H9 (cell line): ENCODE measurements at places on chromosomes 12 and 14.

DNA sequence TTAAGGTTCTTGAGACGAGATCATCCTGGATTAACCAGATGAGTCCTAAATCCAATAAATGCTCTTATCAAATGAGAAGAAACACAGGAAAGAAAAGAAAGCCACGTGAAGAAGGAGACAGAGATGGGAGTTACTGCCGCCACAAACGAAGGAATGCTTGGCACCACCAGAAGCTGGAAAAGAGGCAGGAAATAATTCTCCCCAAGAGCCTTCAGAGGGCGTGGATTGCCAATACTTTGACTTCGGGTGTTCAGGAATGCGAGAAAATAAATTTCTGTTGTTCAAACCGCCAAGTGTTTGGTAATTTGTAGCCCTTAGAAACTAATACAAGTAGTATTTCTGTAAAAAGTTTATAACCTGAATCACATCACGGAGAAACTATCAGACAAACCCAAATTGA is 31.3 kb downstream of the ABCD2 start:
- no peak for DNase-seq

DNA sequence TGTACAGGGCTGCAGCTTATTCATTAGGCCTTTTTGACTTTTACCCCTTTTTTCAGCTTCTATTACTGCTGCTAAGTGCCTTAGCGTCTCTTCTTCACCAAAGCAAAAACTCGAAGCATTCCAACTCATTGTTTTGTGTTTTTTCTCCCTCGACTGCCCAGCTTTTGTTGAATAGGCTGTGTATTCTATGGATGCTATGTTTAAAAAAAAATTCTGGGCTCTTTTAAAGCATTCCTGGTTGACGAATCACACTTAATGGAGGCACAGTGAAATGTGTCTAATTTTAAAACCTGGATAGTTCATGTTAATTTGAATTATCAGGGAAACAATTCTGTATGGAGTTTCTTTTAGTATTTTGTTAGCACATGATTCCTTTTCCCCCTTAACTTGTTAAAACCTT is 29.7 kb downstream of the KTN1 start:
- DNase-seq, result no peak

GRCh38 chr12:87960566-87960965 is 68.6 kb downstream of the C12orf50 start:
- no peak for DNase-seq

GRCh38 chr14:60722357-60723115 is 1.6 kb downstream of the SIX4 start:
- peak; percentile 72 for DNase-seq

GRCh38 chr12:42468921-42469320 is 120.6 kb downstream of the PRICKLE1 start:
- DNase-seq, result no peak

DNA sequence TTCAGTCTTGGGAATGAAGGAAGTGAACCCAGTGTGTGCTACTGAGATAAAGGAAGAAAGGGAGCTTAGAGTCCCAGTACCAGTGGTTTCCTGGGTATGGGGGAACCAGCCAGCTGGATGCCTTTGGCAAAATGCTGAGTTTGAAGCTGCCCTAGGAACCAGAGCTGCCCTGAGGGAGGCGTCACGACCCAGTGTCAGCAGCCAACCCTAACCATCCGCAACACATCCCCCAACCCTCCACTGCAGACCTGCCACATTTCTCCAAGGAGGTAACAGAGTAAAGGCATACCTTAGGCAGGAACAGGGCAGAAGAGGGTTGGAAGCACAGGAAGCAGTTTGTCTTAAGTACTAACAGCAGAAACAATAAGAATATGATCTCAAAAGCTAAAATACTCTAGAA is 28.6 kb downstream of the PRDM4 start:
- DNase-seq, result peak; percentile 40

DNA sequence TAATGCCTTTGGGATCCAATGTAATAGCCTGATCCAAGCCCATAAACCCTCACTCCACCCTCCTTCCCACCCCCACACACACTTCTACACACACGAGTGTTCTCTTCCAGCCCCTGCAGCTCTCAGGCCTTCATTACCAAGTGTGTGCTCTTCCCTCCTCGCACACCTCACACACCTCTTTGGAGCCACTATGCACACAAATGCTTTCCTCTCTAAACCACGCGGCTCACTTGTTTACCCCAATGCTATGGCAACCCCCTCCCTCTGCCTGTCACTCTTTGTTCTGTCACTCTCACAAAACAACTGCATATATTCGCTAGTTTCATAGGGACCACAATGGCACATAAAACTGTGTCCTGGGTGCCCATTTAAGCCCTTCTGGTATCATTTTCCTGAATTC is 35.1 kb downstream of the PPP2R5E start:
- no peak for DNase-seq

DNA sequence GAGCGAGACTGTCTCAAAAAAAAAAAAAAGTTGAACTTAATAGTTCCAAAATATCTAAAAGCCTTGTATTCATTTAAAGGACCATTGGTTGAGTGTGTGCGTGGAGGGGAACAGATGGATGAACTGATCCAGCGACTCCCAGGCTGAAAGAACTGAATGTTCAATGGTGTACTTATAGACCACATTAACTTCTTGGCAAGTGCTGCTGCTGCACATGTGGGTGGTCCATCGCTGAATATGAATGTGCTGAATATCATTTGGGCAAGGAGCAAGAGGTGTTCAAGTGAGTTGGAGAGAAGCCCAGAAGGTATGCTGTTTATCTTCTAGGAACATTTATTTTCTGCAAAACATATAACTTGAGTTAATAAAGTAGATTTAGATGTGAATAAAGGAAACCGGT is 289.0 kb upstream of the RPL10L start:
- no peak for DNase-seq

- no peak for DNase-seq
Measured at GRCh38 chr12:127589541-127589940, 677.4 kb upstream of the TMEM132C start.

DNA sequence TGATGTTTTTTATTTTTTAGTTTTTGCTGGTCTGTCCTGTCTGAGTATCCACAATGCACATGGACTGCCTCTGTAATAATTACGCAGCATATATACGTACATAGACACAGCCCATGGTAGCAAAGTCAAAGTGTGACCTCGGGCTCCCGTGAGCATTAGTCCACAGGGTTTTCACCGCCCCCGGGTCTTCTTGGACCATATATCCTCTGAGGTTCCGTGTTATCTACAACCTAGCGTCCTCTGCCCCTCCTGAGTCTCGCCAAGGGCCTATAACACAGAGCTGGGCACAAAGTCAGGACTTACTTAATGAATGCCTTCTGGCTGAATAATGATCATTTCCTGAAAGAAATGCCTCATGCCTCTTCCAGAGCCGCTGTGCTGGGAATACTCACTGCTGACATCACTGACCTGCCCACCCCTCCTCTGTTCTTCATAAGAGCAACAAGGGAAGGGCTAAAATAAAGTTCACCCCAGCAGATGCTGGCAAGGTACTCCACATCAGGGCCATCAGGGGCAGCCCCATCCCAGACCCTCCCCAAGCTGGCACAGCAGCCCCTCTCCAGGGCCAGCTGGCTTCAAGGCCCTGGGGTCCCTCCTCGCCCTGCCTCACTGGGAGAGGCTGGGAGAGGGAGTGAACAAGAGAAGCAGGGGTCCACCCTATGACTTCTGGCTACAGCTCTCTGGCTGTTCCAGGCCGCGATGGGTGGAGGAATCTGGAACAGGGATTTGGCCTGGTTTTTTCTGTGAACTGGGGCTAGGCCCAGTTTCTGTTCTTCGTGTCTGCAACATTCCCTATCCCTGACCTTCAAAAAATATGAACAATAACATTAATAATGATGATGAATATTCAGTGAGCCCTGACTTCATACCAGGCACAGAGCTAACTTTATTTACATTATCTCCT is 7.9 kb downstream of the HDAC7 start:
- no peak for DNase-seq

DNA sequence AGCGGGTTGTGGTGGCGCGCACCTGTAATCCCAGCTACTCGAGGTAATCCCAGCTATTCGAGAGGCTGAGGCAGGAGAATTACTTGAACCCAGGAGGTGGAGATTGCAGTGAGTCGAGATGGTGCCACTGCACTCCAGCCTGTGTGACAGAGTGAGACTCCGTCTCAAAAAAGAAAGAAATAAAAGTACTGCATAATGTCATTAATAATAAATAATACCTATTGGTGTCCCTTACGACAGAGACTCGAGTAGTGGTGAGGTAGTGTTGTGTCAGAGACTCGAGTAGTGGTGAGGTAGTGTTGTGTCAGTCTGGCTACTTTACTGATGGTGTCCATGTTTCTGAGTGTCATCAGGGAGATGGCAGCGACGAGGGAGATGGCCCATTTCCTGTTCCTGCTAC is 1.3 kb downstream of the GLS2 start:
- no peak for DNase-seq

GRCh38 chr12:123127182-123127495 is 23.8 kb downstream of the PITPNM2 start:
- DNase-seq, result no peak

DNA sequence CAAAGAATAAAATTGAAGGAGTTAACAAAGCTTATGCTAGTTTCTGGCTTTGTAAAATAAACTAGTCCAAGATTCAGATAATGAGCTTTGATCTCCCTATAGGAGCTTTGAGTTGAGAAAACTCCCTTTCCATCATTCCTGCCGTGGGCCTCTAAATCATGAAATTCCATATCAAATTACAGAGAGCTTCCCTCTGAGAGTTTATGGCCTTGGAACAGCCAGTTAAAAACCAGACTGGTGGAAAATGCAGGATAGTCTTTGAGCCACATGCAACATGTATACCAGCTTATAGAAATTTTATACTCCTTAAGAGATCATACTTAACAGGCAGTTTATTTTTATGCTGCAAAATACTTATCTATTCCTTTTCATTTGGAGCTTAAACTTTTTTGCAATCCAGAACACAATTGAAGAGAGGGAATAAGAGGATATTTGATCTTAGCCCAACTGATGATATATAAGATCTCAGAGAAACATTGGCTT is 175.8 kb upstream of the ATP2B1 start:
- DNase-seq, result no peak

GRCh38 chr12:92218394-92219077 is 72.9 kb upstream of the BTG1 start:
- no peak for DNase-seq

DNA sequence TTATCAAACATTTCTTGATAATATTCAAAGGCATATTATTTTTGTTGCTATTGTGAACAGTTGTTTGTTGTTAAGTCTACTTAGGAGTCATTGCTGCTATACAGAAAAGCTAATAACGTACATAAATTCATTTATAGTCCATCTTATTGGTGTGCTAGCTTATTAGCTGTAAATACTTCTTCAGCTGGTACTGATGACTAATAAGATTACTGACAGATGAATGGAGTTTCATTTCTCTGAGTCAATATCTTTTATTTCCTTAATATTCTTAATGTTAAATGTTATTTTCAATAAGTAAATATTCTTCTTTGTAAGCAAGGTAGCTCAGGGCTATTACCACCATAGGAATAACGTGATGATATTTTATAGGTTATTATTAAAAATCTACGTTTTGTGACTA is 139.4 kb upstream of the SLCO1C1 start:
- DNase-seq, result no peak

DNA sequence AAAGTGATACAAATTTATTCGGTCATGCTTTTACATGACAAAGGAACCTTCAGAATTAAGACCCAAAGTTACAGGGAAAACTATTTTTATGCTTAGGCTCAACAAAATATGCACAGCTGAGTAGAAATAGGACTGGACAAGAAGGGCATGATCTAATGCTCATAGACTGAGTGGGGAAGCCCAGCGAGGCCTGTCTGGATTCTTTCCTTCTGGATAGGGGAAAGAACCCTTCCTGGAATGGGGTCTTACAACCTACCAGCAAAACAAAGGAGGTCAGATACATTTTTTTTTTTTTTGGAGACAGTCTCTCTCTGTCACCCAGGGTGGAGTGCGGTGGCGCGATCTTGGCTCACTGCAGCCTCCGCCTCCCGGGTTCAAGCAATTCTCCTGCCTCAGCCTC is 2.2 kb upstream of the DDX55 start:
- no peak for DNase-seq

- DNase-seq, result no peak
Measured at GRCh38 chr12:104600790-104601739, 144.3 kb downstream of the CHST11 start.

- DNase-seq, result no peak
Measured at GRCh38 chr14:75003250-75004027, 718 bp downstream of the EIF2B2 start.

- DNase-seq, result no peak
Measured at GRCh38 chr14:71418532-71419245, 511.4 kb downstream of the PCNX1 start.

- no peak for DNase-seq
Measured at GRCh38 chr12:47992776-47993175, 11.5 kb downstream of the COL2A1 start.

- DNase-seq, result no peak
Measured at GRCh38 chr14:49971156-49972130, 78.6 kb downstream of the ARF6 start.

GRCh38 chr12:81815611-81816010 is 56.5 kb upstream of the PPFIA2 start:
- DNase-seq, result no peak

- DNase-seq, result no peak
Measured at GRCh38 chr12:124745465-124745890, 118.2 kb downstream of the SCARB1 start.

DNA sequence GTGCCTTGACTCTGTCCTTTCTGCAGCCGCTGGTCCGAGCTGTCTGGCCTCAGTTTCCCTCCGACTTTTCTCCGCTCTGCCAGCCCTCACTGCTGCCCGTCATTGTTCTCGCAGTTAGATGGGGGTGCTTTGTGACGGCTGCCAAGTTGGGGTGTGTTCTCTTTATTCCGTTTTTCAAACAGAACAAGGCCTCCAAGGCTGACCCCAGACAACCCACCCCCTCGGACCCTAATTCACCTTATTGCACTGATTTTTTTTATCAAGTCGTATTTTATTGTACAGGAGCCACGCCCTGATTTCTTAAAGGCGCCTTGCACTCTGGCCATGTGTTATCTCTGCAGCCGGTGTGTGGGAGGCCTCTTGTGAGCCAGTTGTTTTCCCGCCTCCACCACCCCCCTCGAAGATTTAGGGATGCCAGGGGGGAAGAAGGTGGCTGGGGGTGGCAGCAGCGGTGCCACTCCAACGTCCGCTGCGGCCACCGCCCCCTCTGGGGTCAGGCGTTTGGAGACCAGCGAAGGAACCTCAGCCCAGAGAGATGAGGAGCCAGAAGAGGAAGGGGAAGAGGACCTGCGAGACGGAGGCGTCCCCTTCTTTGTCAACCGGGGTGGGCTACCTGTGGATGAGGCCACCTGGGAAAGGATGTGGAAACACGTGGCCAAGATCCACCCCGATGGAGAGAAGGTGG is 1.3 kb downstream of the VASH1 start:
- peak; percentile 23 for DNase-seq

- peak; percentile 82 for DNase-seq
Measured at GRCh38 chr12:48005001-48005749, 899 bp upstream of the COL2A1 start.

DNA sequence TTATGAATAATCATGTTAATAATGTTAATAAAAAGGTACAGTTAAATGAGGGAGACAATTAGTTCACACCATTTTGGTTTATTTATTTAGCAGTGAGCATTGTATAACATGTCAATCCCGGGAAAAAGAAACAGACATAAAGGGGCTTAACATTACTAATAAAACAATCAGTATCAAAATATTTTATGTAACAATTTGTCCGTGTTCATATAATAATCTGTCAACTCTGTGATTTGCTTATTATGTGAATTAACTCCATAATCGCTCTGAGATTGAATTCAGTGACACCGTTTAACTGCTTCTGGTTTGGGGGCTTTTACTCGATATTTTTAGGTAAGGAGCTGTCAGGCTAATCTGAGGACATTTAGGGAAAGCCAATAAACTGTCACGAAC is 95.8 kb upstream of the HMGA2 start:
- DNase-seq, result no peak

- DNase-seq, result peak; percentile 87
Measured at GRCh38 chr14:20683125-20683890, 1.1 kb upstream of the RNASE4 start.

- DNase-seq, result no peak
Measured at GRCh38 chr12:105929192-105929591, 209.6 kb downstream of the NUAK1 start.
